Cardiac fibroblast (primary cell): ENCODE measurements at places on chromosomes 1 and 21.
A peak's percentile ranks its signal among the peaks of the same experiment; 100 is the strongest.

DNA sequence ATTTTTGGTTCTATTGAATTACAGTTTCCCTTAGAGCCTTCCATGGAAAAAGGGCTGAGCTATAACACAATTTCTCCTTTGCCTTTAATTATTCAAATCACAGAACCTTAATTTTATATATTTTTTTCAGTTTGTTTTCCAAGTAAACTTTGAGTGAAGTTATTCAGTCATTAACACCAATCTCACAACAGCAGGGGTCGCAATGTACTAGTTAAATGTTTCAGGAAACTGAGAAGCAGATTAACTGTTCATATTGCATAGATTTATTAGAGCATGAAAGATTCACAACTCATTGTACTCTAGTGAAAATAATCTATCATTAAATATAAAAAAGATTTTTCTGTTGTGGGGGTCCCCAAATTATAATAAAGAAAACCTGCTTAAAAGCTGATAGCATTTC is 64.1 kb downstream of the KIFAP3 start:
- DNase-seq = peak; percentile 82

- no peak for DNase-seq
These were observed 45.4 kb downstream of the ADSS2 start for GRCh38 chr1:244406337-244406736.

- no peak for DNase-seq
These were observed 21.5 kb upstream of the OPRD1 start for GRCh38 chr1:28790377-28791035.

DNA sequence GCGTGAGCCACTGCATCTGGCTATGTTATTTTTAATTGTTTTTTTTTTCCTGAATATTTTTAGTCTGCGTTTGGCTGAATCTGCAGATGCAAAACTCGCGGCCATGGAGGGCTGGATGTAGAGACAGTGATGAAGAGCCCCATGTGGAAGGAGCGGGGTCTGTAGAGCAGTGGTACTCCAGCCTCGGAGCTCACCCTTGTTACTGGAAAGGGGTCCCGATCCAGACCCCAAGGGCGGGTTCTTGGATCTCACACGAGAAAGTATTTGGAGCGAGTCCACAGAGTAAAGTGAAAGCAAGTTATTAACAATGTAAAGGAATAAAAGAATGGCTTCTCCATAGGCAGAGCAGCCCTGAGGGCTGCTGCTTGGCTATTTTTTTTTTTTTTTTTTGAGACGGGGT is 2.7 kb downstream of the TRPM2 start:
- DNase-seq = no peak

- DNase-seq = peak; percentile 61
These were observed 5.1 kb downstream of the LMNA start for GRCh38 chr1:156119503-156120209.

- DNase-seq = peak; percentile 79
These were observed 6.8 kb downstream of the TENT5C start for GRCh38 chr1:117612517-117613248.

GRCh38 chr1:212712451-212713303 is 13.0 kb upstream of the BATF3 start:
- peak; percentile 79 for DNase-seq

DNA sequence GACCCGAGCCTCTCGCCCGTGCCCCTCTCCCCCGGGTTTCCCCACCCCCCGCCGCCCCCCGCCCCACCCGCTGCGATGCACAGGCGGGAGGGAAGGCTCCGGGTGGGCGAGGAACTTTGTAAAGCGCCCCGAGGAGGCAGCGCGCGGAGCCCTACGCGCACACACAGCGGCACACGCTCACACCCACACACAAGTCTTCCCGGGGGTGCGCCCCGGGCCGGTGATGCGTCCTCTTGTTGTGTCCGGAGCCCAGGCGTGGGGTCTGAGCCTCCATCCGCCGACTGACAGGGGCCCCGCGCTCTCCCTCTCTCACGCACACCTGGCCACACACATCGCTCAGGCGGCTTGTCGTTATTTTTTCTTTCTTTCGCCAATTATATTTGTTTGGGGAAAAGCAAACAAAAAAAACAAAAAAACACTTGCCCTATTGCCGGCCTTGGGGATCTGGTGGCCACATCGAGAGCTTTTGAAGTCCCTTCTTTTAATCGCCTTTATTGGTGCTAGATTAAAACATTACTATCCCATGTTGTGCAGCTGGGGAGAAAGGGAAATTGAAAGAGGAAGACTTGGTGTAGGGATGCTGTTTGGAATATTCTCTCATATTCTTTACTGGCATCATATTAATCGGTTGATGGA is 770 bp downstream of the NTNG1 start:
- no peak for DNase-seq

GRCh38 chr1:244730153-244730933 is 77.4 kb downstream of the DESI2 start:
- DNase-seq = peak; percentile 43

DNA sequence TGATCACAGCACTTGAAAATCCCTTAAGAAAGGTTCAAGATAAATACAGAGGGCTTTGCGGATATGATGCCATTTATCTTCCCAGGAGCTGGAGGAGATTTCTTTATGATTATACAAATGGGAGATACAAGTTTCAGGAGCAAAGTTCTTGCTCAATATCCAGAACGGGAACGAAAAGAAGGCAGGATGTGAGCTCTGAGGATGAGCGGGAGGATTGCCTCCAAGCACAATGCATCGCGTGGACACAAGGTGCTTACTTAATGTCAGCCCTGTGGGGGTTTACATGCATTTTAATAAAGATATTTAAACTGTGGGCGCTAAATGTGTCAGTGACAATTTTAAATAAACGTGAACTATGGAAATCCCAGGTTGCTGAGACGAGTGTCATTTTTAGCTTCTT is 59.0 kb downstream of the SYT6 start:
- no peak for DNase-seq

GRCh38 chr1:227070638-227071285 is 130.7 kb downstream of the COQ8A start:
- DNase-seq = no peak

GRCh38 chr1:26693599-26694572 is 1.9 kb upstream of the ARID1A start:
- peak; percentile 46 for DNase-seq

DNA sequence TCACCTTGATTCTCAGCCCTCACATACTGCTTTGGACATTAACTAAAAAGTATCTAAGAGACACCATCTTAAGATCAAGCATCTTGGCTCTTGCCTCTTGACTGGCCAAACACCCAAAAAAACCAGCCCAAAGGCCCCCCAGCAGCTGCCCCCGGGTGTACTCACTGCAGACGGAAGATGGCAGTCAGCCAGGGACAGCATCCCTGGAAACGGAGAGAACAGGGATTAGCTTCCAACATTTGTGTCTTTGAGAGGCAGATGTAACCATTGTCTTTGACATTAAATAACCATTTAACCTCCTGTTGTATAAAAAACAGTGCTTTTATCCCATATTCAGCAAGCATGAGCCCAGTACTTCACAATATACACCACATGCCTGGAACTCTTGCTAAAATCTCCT is 11.3 kb downstream of the TMEM63A start:
- DNase-seq = no peak

- peak; percentile 38 for DNase-seq
These were observed 42.3 kb upstream of the NFASC start for GRCh38 chr1:204828352-204828850.

- no peak for DNase-seq
These were observed 425.7 kb downstream of the SIPA1L2 start for GRCh38 chr1:232204269-232204668.

DNA sequence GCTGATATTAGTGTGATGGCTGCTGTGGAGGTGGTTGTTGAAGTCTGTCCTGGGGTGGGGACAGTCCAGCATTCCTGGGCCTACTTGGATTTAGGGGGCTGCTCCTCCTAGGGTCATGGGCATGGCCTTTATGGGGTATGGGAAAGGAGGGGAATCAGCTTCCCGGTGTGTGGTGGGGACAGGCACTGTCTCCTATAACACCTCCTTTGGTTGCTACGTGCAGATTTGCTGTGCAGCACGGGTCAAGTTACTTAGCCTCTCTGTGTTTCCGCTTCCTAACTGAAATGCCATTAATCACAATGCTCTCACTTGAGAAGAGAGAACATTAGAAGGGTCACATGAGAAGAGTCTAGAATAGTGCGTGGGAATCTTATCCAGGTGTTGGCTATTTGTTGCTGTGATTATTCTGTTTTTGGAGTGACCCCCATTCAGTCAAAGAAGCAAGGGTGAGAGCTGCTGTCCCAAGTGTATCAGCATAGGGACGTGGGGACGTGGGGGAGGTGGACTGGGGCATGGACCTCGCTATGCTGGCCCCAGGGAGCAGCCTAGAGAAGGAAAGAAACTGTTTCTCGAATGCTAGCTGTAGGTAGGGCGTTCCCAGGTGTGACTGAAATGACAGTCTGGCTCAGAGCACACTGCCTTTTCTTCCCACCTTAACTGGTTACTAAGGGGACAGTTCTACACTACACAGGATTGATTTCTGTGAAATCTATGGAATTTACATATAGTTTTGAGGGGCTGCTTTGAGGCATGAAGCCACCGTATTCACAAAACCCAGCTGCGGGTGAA is 19.9 kb downstream of the SOX13 start:
- no peak for DNase-seq

DNA sequence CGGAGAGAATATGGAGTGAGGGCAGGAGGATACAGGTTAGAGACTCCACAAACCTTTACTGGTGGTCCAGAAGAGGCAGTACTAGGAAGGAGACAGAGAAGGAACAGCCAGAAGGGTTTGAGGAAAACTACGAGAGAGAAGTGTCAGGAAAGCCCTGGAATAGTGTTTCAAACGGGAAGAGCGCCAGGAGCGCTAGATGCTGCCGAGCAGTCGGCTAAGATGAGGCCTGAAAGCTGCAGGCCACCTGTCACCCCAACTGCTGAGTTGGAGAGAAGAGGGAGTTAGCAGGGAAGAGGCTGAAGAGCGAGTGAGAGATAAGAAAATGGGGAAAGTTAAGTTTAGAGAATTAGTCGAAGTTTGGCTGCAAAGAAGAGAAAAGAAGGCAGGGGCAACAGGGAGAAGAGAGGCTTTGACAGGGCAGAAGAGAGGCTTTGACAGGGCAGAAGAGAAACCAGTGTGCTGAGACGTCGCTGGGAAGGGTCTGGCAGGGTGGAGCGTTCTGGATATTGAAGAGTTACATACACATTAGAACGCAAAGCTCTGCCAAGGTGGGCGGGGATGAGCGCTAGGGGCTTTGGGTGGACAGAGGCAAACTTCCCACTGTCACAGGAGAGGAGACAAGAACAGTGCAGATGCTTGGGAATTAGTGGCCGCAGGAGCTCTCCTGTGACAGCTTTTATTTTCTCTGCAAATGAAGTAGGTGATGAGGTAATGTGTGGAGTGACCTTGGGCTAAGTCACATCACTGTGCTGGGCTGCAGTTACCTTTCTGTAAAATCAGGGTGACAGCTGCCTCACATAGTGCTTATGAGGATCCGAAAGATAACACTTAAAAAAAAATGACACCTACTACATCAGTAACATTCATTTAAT is 31.2 kb downstream of the PCSK9 start:
- no peak for DNase-seq

DNA sequence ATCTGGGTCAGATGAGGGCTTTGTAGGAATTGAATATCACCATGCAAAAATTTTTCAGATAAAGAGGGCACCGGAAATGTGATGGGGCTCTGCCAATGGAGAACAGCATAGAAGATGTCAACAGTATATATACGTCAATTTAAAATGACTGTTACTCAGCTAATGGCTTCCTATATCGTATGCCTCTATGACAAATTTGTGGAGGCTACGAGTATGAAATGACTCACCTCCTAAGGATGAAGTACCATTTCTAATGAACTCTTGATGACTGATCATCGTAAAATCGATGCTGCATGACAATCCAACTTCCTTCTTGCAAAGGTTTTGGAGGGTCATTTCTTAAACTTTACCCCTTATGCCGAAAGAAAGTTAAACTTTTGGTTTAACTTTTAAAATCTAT is 450.3 kb upstream of the ZP4 start:
- peak; percentile 0 for DNase-seq

DNA sequence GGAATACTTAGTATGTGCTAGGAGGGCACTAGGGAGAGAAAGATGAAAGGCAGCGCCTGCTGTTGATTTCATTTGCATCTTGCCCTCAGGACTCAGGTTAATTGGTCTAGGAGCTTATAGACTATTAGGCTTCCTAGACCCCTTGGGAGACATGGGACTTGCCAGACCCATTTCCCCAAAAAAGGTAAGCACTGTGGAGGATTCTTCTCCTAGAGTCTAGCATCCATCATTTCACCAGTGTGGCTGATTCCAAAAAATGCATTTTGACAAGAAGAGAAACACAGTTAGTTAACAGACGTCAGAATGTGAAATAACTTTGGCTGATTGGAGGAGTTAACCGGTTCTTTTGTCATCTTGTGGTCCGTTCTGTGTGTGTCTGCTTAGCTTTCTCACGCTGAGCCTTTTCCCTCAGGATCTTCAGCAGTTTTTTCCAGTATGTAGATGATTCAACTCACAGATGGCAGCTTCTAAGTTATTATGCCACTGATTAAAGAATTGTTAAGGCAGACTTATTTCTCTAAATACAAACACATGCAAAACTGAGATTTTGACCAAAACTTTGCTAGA is 108.8 kb downstream of the KIF26B start:
- DNase-seq = peak; percentile 45

GRCh38 chr1:220462752-220463151 is 65.2 kb upstream of the MARK1 start:
- DNase-seq = no peak

GRCh38 chr1:98794196-98794886 is 132.8 kb downstream of the SNX7 start:
- DNase-seq = peak; percentile 84

- no peak for DNase-seq
These were observed 91.5 kb upstream of the ARTN start for GRCh38 chr1:43842175-43842498.

DNA sequence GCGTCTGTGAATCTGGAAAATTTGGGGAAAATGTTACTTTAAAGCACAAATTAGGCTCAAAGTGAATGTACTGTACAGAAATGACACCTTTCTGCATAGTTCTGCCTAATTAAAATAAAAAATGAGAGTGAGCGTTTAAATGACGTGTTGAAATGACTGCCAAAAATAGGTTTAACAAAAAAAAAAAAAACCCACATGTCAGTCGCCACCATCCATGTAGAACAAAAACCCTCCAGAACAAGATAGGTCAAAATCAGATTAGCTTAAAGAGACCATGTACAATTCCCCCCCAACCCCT is 745 bp downstream of the PARP1 start:
- DNase-seq = no peak

- no peak for DNase-seq
These were observed 15.5 kb upstream of the SYNC start for GRCh38 chr1:32718036-32718435.

DNA sequence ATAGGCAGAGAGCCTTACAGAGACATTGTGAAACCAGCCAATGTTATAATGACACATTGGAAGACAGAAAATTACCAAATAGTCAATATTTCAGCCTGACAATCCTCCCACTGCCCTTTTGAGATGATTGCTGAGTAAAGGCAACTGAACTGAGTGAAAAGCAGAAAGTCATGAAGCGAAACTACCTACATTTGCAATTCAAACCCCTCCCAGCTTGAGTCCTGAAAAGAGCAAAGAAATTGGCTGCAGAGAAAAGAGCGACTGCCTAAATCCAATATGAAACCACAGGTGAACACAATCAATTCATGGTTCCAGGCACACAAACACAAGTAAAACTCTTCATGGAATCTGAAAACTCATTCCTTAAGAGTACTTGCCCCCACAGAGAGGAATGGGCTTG is 143.4 kb upstream of the CHRM3 start:
- DNase-seq = no peak

- DNase-seq = no peak
These were observed 31.4 kb downstream of the PARK7 start for GRCh38 chr1:7992885-7993284.
